ENCODE measurements at places on chromosomes 1 and 21.

DNA sequence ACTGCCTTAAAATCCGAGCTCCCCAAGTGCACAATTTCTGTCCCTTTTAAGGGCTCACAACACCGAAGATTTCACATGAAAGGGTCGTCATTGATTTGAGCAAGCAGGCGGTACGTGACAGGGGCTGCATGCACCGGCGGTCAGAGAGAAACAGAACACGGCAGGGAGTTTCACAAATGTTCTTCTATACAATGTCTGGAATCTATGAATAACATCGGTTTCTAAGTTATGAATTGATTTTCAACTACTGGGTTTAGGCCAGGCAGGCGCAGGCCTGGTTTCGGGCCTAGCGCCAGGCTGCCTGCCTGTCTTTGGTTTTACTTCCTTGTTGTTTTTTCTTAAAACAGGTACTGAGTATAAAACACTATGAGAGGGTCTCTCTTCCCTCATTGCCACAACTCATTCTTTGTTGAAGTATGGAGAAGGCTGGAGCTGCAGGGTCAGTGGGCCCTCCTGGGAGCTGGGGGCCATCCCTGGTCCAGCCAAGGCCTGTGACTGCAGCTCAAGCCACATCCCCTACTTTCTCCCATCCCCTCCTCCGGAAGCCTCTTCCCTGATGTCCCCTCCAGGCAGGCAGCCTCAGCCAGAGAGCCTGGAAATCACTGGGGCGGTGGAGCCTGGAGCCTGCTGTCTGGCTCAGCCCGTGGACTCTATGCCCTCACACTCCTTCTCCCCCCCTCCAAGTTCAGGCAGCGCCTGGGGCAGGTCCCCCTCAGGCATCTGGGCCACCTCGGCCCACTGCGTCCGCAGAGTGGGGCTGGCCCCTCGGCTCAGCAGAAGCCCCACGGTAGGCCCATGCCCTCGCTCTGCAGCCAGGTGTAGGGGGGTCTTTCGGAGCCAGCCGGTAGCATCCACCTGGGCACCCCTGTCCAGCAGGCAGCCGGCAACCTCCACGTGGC lies 2.4 kb downstream of the ANKRD65 start:
- DNase-seq = no peak

GRCh38 chr1:215543191-215543606 lies 23.9 kb upstream of the KCTD3 start:
- no peak for DNase-seq

GRCh38 chr1:161069731-161070270 lies at the start of gene ARHGAP30:
ARHGAP30 (minus strand) TSS chr1:161069891; CDS start chr1:161069624, 267 bp downstream.
- DNase-seq = peak; percentile 89

DNA sequence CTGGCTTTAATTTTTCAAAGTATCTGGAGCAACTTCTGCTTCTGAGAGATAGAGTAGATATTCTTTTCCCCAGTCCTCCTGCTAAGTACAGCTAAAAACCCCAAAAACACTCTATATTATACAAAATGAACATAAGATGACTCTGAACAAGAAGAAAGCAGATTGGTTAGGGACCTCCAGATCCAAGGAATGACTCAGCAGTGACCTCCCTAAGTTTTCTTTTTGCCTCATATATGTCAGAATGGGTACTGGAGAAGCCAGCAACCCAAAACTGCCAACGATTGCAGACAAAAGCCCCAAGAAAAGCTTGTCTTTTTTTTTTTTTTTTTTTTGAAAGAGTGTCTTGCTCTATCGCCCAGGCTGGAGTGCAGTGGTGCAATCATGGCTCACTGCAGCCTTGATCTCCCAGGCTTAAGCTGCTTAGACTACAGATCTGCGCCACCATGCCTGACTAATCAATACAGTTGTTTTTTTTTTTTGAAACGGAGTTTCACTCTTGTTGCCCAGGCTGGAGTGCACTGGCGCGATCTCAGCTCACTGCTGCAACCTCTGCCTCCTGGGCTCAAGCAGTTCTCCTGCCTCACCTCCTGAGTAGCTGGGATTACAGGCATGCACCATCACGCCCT lies 22.7 kb downstream of the NDUFS5 start:
- DNase-seq = no peak

- no peak for DNase-seq
Observed at GRCh38 chr1:225855503-225856300, 26.5 kb downstream of the TMEM63A start.

GRCh38 chr1:204649721-204650521 lies 35.6 kb downstream of the LRRN2 start:
- no peak for DNase-seq

GRCh38 chr1:41523071-41523470 lies 38.6 kb upstream of the EDN2 start:
- no peak for DNase-seq

DNA sequence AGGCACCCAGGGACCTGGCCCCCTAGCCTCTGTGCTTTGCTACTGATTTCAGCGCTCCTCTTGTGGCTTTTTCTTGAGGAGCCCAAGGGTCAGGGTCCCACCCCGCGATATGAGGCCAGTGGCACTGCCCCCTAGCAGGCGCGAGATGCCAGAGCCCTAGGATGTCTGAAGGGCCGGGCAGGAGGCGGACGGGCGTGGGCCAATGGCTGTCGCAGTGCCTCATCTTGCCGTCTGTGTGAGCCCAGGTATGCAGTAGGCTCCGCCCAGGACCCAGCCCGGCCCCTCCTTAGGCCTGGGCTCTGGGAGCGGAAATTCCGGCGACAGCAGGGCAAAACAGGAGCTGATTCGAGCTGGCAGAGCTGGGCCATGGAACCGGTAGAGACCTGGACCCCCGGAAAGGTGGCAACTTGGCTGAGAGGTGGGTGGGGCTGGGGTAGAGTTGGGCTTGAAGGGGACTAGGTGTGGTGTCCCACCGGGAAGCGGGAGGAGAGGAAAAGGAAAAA lies at the start of gene CNKSR1:
Gene CNKSR1 (plus strand): TSS at position 310 of the 503 bp plus-strand sequence. CDS start 57 bp downstream, at position 367.
- DNase-seq = peak; percentile 47

GRCh38 chr1:178743801-178744200 lies 18.8 kb downstream of the RALGPS2 start:
- no peak for DNase-seq

- DNase-seq = no peak
Observed at GRCh38 chr21:17854745-17855144, 35.6 kb upstream of the C21orf91 start.
